ENCODE measurements at places on chromosomes 5 and 9.

GRCh38 chr5:139985733-139986132 lies 57.4 kb downstream of the NRG2 start:
- peak; percentile 29 for DNase-seq

GRCh38 chr9:124423591-124423990 lies 8.3 kb upstream of the PSMB7 start:
- DNase-seq: no peak

DNA sequence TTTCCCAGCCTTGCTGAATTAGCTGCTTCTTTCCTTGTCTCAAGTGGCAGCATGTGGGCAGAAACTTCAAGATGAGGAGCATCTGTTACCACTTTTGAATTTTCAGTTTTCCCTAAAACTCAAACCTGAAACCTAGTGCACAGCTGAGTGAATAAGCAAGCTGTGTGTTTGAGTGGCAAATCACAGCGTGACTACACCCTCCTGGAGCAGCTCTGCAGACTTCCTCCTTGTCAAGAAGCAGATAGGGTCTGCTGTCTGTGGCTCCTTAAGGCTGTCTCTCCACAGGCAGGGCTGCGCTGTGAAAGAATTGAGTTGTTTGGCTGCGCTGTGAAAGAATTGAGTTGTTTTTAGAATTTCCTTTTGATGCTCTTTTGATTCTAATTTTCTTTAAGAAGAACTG lies 179.7 kb upstream of the HAPLN1 start:
- DNase-seq: peak; percentile 41

GRCh38 chr9:113579283-113580040 lies 115.9 kb downstream of the RGS3 start:
- DNase-seq: no peak

DNA sequence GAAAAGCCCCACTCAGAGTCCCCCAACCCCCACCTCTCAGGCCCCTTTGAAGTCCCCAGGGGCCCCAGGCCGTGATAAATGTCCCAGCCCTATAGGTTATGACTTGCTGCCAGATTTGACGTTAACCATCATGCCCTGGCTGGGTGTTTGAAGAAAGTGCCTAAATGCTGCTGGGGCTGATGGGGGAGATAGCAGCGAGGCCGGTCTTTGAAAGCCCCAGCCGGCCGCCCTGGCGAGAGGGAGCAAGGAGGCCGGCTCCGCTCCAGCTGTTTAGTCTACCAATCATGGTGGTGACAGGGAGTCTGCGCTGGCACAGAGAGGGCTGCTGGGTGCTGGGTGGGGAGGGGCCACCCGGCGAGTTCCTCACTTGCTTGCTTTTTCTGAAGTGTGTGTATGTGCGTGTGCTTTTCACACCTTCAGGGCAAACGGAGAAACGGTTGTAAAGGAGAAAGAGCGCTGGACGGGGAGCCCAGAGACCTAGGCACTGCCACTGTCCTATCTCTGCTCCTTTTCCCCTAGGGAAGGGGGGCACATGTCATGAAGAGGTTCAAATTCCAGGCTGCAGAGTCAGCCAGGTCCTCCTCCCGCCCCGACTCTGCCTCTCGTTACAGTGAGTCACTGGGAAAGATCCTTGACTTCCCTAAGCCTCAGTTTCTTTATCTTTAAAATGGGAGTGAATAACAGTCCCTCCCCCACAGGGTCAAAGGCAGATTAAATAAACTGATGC lies 126.1 kb upstream of the HAND1 start:
- no peak for DNase-seq
